ENCODE measurements at places on chromosomes 3 and 15. TPM values are rescaled to one million over a fixed set of nuclear protein-coding genes. Genes with fewer than 3 reads are reported as not detected.

VIPR1 gene
- 9.6 TPM for total RNA-seq

C2CD4B gene
- total RNA-seq = 0.40 TPM

PPCDC gene
- total RNA-seq = 50.2 TPM

UBL7 gene
- total RNA-seq = 54.7 TPM

TNNC1 gene
- 2.3 TPM for total RNA-seq

CCDC12 gene
- total RNA-seq = 55.0 TPM

- peaks cover 3% of the 10 kb centered on the region for H3K36me3 ChIP-seq
- peaks cover 22% of the 10 kb centered on the region for H3K4me1 ChIP-seq
- H3K4me3 ChIP-seq = no peak overlapping the region
- H3K27ac ChIP-seq = no peak overlapping the region
- no peak for DNase-seq
Observed at GRCh38 chr3:72144773-72145505, 360.0 kb upstream of the PROK2 start.

GRCh38 chr3:32782407-32782806 is 35.4 kb upstream of the TRIM71 start:
- H3K4me1 ChIP-seq = peaks cover 4% of the 10 kb centered on the region
- no peak for DNase-seq
- no peak overlapping the region for H3K27ac ChIP-seq
- peaks cover 8% of the 10 kb centered on the region for H3K27me3 ChIP-seq

GRCh38 chr3:168497741-168498140 is 402.0 kb upstream of the GOLIM4 start:
- no peaks in the 10 kb centered on the region for H3K4me1 ChIP-seq
- no peaks in the 10 kb centered on the region for H3K36me3 ChIP-seq
- DNase-seq = no peak
- H3K27ac ChIP-seq = no peak overlapping the region
- H3K4me3 ChIP-seq = no peak overlapping the region

DNA sequence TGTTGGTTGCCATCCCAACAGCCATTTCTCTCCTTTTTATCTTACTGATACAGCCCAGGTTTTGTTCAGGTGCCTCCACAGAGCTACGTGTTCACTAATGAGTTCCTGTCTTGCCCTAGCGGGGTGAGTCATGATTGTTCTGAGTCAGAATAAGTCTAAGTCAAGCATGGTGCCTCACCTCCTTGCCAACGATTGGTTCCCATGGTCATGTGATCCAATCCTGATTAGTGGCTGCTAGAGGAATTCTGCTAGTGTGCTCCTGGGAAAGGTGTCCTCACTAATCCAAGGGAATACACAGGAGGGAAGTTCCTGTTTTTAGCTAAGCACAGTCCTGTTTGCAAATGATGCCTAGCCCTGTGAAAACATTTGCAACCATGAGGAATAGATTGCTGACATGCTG is 99.8 kb downstream of the NSUN3 start:
- no peaks in the 10 kb centered on the region for H3K36me3 ChIP-seq
- no peak overlapping the region for H3K4me3 ChIP-seq
- DNase-seq = no peak
- no peak overlapping the region for H3K27ac ChIP-seq

DNA sequence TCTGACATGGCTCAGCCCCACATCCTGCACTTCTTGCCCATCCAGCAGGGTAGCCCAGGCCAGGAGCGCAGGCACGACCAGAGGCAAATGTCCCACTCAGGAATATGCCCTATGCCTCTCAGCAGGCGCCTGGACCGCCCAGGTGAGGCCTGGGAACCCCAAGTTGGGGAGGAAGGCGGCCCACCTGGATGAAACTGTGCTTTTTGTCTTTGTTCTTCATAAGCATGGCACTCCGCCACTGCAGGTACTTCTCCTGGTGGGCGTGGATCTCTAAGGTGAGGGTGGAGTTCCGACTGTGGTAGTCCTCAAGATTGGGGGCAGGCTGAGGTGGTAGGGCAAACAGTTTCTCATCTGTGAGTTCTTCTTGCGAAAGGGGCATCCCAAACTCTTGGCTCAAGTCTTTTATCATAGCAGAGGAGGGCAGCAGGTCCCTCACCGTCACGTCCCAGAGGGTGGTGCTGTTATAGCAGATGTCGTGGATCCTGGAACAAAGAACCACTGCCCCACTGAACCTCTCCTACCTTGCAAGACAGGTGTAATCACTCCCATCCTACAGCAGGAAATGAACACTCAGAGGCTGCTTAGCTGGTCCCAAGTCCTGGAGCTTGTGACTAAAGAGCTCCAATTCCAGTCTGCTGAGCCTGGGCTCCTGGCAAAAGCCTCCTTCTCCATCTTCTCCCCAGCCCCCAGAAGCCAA is 53.2 kb downstream of the ACAD9 start:
- H3K4me1 ChIP-seq = no peaks in the 10 kb centered on the region
- peaks cover 13% of the 10 kb centered on the region for H3K27me3 ChIP-seq
- no peaks in the 10 kb centered on the region for H3K36me3 ChIP-seq
- no peak overlapping the region for H3K4me3 ChIP-seq

DNA sequence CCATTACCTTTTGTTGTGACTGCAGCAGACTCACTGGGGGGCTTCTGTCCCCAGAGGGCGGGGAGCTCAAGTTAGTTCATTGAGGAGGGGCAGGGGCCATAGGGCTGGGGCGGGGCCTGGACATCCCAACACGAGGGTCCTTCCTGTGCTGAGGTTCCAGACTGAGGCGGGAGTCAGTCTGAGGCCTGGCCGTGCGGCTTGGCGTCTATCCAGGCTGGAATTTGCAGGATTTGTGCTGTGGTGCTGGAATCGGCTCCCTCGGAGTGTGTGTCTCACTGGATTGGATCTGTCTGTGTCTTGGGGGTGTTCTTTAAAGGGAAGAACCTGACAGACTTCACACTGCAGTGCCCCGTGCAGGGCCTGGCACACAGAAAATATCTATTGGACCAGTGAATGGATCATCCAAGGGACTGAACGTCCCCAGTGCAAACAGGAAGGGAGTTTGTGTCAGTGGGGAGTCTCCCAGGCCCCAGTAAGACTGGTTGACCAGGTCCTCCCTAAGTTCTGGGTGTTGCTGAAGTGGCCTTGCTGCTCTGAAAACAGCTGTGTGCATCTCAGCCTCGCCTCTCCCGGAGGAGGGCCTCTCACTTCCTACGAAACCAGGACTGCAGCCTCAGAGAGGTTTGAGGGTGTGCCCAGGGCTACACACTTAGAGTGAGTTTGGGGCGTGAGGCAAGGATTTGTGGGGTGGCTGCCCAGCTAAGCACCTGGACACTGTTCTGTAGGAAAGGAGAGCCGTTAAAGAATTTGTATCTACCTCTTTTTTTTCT is 26.1 kb downstream of the GOLGA6L2 start:
- no peaks in the 10 kb centered on the region for H3K27me3 ChIP-seq
- H3K36me3 ChIP-seq = no peaks in the 10 kb centered on the region
- DNase-seq = no peak
- no peak overlapping the region for H3K27ac ChIP-seq

Measured in activated CD4-positive, alpha-beta memory T cell treated with anti-CD3 and anti-CD28 coated beads, Interleukin-2, amount 10 ng/mL, durations not matched to agents 7 days and 5 days (primary cell).